ENCODE measurements at places on chromosomes 3 and 15.

DNA sequence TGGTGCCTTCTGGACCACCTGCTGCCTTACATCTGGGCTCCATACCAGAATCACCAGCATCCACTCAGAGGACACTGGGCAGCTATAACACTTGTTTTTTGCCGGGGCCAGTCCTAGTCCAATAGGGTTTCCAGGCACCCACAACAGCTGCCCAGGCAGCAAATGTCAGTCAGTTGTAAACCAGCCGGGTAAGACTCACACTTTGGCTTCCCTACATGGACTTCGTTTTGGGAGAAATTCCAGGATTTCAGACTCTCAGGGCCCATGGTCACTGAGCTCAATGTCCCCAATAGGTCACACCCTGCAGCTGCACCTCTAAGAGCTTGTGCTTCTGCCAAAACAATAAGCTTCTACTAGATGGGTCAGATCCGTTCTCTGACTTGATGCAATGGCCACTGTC, 83.8 kb downstream of the FAM174B start:
- no peak for DNase-seq

DNA sequence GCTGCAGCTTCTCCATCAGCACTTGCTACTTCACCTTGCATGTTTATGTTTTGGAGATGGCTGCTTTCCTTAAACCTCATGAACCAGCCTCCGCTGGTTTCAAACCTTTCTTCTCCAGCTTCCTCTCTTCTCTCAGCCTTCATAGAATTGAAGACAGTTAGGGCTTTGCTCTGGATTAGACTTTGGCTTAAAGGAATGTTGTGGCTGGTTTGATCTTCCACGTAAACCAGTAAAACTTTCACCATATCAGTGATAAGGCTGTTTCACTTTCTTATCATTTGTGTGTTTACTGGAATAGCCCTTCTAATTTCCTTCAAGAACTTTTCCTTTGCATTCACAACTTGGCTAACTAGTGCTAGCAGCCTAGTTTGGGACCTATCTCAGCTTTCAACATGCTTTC, 11.7 kb upstream of the GNAT1 start:
- no peak for DNase-seq

- no peak for DNase-seq
These were observed 542 bp downstream of the GABRA5 start for GRCh38 chr15:26867200-26868007.

GRCh38 chr15:84889991-84890669, 5.7 kb downstream of the SLC28A1 start:
- DNase-seq: no peak

Measured in amygdala (tissue), 56 donors.